ENCODE measurements at places on chromosomes 3 and 15. TPM values are rescaled to one million over a fixed set of nuclear protein-coding genes. Genes with fewer than 3 reads are reported as not detected.

TSC22D2 gene
- 20.2 TPM for total RNA-seq

KIF15 gene
- total RNA-seq = 51.7 TPM

GRCh38 chr3:10814623-10815022 is 1.4 kb upstream of the SLC6A11 start:
- no peak for DNase-seq

GRCh38 chr3:132265488-132265887 is 51.7 kb upstream of the ACP3 start:
- no peak for DNase-seq

Measured in activated CD4-positive, alpha-beta T cell treated with anti-CD3 and anti-CD28 coated beads for 36 hours (primary cell).